Epithelial cell of umbilical artery (primary cell): ENCODE measurements at places on chromosomes 13 and 19. TPM values are rescaled to one million over a fixed set of nuclear protein-coding genes. Genes with fewer than 3 reads are reported as not detected.

The IGSF23 gene
- total RNA-seq: not detected in 2 replicates

The MAP3K10 gene
- total RNA-seq: 6.1 and 6.5 TPM in 2 replicates

The IZUMO2 gene
- not detected in 2 replicates for total RNA-seq

The RUBCNL gene
- under 0.01 TPM in 1 of 2 replicates, not detected in the other for total RNA-seq

The EID2B gene
- 2.3 and 4.4 TPM in 2 replicates for total RNA-seq

The KCNRG gene
- total RNA-seq: 4.2 and 8.4 TPM in 2 replicates

The VSIG10L gene
- total RNA-seq: under 0.01 and 0.15 TPM in 2 replicates

The IGFL2 gene
- not detected in 2 replicates for total RNA-seq
